Stimulated activated CD4-positive, alpha-beta T cell treated with anti-CD3 and anti-CD28 coated beads, TNF-alpha, amount 100 ng/mL, for 1 hour (primary cell): ENCODE measurements at places on chromosomes 7 and 10.

DNA sequence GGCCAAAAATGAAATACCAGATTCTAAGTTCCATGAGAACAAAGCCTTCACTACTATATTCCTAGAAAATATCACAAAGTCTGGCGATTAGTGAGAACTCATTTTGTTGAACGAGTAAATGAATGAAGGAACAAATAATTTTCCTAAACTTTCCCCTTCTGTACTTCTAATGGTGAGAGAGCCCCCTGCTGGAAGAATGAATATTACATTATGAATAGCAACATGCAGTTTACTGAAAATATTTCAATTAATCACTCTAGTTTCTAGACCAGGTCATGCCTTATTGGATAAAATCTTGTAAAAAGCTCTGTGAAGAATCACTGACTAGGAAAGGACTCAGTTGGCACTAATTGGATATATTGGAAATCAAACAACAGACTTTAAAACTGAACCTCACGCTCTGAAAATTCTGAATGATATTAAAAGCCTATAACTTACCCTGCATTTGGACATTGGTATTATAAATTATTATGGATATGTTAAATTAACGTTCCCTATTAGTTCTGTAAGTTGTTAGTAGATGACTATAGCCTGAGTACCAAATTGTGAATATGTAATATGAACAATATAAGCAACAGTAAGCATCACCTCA, 32.4 kb upstream of the MTPN start:
- DNase-seq = no peak

- no peak for DNase-seq
Measured at GRCh38 chr7:50216626-50217025, 87.9 kb upstream of the IKZF1 start.

- DNase-seq = no peak
Measured at GRCh38 chr7:123999703-124000102, 33.2 kb downstream of the TMEM229A start.

DNA sequence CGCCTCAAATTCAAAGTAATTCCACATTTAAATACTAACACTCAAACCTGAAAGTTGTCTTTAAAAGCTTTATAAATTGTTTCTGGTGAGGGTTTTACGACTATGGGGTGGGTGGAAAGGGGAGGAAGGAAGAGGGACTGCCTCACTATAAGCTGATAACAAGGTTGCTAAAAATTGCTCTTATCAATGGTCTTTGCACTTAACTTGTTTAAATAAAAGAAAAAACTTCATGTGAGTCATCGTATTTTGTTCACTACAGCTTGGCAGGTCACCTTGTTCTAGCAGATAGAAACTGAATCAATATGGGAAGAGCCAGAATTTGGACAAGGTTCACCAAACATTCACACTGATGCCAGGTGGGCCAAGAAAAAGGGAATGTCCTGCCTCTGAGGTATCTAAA, 129.2 kb downstream of the TES start:
- no peak for DNase-seq

- DNase-seq = no peak
Measured at GRCh38 chr10:93799155-93799708, 41.5 kb downstream of the LGI1 start.

GRCh38 chr7:140176122-140176701, 571 bp downstream of the KDM7A start:
- no peak for DNase-seq

DNA sequence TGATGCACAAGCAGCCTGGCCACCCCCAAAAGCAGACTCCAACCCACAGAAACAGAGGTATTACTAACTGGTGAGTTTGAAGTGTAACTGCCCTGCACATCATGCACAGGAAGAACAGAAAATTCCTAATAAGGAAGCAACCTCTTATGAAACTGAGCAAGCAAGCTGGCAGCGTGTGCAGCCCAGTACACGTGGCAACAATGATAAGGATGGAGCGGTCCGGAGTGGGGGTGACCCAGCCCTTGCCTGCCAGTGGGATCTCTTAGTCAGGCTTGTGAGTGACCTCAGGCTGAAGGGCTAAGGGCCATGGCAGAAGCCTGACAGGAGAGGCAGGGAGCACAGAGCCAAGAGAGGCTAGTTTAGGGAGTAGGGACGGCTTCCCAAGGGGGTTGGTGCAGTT, 22.1 kb upstream of the AOAH start:
- no peak for DNase-seq

GRCh38 chr10:50850578-50851230, 34.7 kb downstream of the A1CF start:
- no peak for DNase-seq

- no peak for DNase-seq
Measured at GRCh38 chr10:79246606-79247275, 100.5 kb upstream of the PPIF start.

- no peak for DNase-seq
Measured at GRCh38 chr7:28362812-28363211, 49.5 kb upstream of the CREB5 start.

DNA sequence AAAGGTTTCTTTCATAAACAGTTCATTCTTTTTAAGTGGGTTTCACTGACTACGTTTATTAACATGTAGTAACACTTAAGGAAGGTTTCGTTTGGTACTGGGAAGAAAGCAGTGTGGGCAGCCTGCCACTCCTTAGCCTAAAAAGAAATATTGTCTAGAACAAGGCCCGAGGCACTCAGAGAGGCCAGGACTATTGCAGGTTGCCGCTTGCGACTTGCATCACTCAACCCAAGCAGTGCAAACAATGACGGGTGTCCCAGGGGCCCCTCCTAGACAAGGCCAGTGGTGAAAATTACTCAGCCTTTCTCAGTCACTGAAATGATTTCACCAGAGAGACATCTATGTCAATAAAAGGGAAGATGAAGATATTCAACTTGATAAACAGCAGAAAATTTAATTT, 243.9 kb downstream of the SNX13 start:
- DNase-seq = no peak

DNA sequence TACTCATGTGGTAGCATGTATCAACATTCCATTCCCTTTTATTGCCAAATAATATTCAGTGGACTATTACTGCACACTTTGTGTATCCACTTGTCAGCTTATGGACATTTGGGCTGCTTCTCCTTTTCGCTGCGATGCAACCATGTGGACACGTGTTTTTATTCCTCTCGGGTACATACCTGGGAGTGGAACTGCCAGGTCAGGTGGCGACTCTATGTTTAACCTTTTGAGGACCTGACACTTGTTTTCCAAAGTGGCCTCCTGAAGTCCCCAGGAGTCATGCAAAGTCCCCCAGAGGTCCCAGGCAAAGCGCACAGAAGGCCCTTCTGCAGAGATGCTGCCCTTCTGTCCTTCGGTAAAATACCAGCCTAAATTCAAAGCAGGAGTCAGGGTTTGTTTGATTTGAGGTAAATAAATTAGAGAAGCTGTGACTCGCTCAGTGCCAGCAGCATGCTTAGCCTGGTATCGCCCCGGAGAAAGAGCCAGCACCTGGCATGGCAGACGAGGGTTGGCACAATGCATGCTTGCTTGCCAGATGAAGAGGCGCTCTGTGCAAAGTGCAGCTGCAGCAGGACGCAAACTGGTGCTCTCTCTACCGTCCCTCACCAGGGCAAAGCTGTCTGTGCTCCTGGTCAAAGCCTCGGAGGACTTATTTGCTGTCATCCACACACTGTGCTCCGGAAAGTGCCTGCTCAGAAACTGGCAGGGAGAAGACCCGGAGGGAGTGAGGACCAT, 37.8 kb downstream of the HIPK2 start:
- no peak for DNase-seq

- no peak for DNase-seq
Measured at GRCh38 chr10:78520737-78521430, 487.2 kb downstream of the RPS24 start.

DNA sequence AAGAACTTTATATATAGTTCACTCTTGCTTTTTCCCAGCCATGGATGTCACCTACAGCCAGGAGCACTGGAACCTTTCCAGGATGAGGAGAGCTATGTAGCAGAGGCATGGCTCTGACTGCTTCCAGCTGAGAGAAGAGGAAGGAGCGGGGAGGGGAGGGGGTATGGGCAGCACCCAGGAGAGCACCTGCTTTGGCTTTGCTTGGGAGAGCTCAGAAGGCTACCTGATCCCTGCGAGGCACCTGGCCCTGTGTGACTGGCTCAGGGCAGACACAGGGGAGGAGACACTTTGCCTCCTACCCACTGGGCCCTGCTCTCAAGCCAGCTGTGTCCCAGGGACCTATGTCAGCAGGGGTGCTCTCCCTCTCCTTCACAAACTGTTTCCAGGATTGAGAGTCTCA, 67.1 kb downstream of the HK1 start:
- DNase-seq = no peak

GRCh38 chr10:94430701-94431100, 28.4 kb downstream of the TBC1D12 start:
- DNase-seq = no peak

DNA sequence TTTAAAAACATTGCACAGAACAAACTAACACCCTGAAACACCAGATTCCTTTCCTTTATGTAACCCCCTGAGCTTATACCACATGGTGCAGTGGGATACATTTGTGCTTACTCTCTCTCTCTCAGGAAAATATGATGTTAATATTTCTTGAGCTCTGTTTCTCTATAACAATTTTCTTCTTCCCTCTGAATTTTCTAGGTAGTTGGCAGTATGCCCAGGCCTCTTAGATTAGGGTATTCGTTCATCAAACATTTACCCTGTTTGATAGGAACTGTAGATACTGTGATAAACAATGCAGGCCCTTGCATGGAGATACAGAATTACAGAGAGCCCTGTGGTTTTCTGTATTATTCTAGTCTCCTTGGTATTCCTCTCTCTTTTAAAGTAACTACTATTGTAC, 567.8 kb downstream of the IPMK start:
- DNase-seq = no peak

GRCh38 chr10:115696747-115697146, 576.3 kb downstream of the GFRA1 start:
- no peak for DNase-seq

DNA sequence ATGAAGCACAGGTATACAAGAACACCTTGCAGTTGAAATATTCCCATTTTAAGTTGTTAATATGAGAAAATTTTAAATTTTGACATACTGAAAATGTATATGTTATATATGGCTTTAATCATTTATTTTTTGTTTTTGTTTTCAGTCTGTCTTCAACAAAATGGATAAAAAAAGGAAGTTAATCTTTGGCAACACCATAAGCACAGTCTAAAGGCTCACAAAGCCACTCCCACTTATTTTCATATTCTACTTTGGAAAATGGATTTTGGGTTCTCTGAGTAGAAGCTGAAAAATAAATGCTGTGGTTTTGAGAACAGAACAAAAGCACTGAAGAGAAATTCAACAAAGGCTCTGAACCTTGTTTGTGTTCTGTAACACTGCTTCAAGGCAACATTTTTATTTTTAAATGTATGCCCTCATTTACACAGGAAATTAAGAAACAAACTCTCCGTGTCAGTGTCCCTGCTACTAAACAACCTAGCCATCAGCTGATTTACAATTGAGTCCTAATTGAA, 81.3 kb upstream of the LRRN3 start:
- no peak for DNase-seq

- DNase-seq = no peak
Measured at GRCh38 chr7:3937605-3938004, 636.6 kb downstream of the SDK1 start.

- no peak for DNase-seq
Measured at GRCh38 chr10:124152139-124153022, 59.0 kb upstream of the CHST15 start.

- no peak for DNase-seq
Measured at GRCh38 chr7:130917669-130918128, 183.7 kb upstream of the KLF14 start.
